ENCODE measurements at places on chromosomes 11 and 22.

- DNase-seq, result no peak
These were observed 446.9 kb downstream of the BRD1 start for GRCh38 chr22:49380828-49381114.

GRCh38 chr11:120316880-120317688 lies 8.0 kb upstream of the TLCD5 start:
- no peak for DNase-seq

GRCh38 chr11:12285811-12286222 lies 91.6 kb upstream of the PARVA start:
- no peak for DNase-seq

- no peak for DNase-seq
These were observed 47.9 kb downstream of the ARHGAP32 start for GRCh38 chr11:129144256-129144655.

Data from HS-5 (cell line).